GM06990 (cell line): ENCODE measurements at places on chromosomes 11 and 22.

- DNase-seq, result no peak
Measured at GRCh38 chr22:23834793-23835483, 3.9 kb downstream of the DERL3 start.

DNA sequence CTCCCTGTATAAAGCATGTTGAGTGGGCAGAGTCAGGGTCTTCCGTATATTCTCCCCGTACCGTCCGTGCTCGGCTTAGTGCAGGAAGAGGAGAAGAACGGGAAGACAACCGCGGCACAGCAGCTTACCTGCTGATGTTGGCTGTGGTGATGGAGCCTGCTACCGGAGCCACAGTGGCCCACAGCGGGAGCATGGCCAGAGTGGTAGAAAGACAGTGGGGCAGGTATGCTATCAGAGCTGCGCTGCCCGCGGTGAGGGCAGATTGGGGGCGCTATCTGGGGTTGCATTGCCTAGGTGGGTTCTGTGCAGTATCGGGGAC, 120.7 kb upstream of the VPREB1 start:
- no peak for DNase-seq

DNA sequence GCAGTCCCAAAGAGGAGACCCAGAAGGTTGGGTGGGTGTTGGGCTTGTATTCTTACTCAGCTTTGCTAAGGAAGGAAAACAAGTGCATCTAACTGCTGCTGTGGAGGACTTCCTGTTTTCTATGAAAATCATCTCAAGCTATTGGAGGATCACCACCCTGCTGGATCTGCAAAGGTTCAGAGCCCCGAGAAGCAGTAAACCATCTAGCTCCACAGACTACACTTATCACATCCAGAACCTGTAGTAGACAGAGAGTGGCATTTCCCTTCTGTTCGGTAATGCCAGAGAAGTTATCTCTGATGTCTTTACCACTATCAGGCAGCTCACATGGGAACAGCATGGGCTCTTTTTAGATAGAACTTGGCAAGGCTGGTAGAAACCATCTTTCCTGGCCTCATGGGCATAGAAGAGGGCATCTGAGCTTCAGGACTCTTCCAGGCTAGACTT, 21.7 kb downstream of the KCNJ1 start:
- no peak for DNase-seq

GRCh38 chr11:13145461-13145860, 132.1 kb upstream of the BMAL1 start:
- no peak for DNase-seq

DNA sequence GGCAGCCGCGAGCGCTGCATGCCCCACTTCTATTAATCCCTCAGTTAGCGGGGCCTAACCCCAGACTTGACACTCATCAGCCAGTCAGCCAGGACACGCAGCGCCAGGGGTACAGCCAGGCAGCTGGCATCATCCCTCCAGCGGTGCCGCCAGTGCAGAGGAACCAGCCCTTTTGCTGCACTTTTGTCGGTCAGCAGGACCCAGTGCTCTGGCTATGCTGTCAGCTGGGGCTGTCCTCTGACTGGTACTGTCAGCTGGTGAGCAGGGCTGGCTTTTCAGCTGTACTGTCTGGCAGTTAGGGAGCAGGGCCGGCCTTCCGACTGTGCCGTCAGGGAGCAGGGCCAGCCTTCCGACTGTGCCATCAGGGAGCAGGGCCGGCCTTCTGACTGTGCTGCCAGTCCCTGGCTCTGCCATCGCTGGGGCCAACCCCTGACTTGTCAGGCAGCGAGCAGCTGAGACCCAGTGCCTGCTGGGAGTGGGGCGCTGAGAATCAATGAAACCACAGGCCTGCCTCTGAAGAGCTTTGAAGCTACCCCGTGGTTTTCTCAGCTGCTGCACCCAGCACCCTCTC, 115.4 kb downstream of the KIAA1671 start:
- no peak for DNase-seq

DNA sequence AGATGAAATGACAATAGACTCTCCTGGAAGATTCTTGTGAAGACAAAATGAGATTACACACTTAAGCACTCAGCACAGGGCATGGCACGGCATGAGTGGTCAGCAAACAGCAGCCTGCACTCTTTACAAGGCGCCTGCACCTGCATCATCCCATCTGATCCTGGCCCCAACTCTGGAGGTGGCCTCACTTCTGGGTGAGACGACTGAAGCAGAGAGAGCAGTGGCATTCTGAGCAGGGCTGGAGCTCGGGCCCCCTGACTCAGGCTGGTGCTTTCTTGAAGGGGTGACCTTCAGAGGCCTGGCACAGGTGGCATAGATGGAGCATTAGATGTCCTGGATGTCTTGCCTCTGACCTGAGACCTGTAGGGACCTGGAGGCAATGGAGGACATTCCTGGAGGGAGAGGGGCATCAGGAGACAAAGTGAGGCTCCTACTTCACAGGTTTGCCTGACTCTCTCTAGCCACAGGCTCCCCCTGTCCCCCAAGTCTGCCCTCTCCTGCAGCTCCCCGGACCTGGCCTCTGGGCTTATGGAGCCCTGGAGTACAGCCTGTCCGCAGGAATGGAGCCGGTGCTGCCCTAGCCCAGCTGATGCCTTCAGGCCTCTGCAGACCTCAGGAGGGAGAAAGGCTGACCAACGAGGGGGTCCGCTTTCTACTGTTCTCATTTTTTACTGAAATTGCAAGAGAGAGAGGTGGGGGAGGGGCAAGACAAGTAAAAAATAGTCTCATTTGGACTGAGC, 65.5 kb upstream of the THY1 start:
- DNase-seq, result no peak

GRCh38 chr11:78420796-78421209, 3.2 kb upstream of the GAB2 start:
- DNase-seq, result peak; percentile 65

GRCh38 chr22:33405194-33405593, 347.0 kb upstream of the SYN3 start:
- no peak for DNase-seq

- no peak for DNase-seq
Measured at GRCh38 chr22:19808873-19809478, 45.7 kb downstream of the GNB1L start.

GRCh38 chr11:19984048-19984742, 176.1 kb downstream of the DBX1 start:
- DNase-seq, result no peak

DNA sequence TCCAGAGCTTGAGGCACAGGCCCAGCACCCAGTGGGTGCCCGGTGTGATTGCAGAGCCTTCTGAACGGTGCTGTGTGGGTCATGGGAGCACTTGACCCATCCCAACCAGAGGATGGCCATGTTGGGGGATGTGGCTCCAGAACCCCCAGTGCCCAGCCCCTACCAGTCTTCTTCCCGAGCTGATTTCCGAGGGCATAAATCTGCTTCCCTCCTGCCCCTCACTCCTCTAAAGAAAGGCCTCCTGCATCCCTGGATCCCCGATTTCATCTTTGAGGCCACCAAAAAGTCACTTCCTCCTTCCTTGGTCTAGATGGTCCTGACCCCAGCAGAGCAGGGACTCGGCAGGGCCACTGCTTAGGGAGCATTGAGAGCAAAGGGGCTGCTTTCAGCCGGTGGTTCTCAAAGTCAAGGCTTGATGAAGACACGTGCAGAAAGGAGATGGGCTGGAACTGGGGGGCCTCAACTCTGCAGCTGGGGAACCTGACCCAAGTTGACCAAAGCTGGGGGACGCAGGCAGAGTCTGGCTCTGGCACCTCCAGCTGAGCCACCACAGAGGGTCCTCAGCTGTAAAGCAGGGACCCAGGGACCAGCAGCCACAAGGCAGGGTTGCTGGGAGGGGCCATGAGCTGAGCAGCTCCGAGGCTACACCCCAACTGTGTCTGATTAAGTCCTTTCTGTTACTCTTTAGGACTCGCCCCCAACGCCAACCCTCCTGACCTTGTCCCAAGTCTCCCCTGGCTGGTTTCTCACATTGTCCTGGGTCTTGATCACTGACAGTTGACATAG, 56.6 kb downstream of the LINC01488 start:
- no peak for DNase-seq

- DNase-seq, result peak; percentile 51
Measured at GRCh38 chr11:46112961-46113607, 8.2 kb downstream of the PHF21A start.

GRCh38 chr11:59062602-59063529, 23.2 kb upstream of the GLYATL1B start:
- DNase-seq, result no peak

- DNase-seq, result no peak
Measured at GRCh38 chr11:20010156-20010850, 150.0 kb downstream of the DBX1 start.

GRCh38 chr11:3190600-3190999, 25.5 kb upstream of the OSBPL5 start:
- DNase-seq, result no peak

GRCh38 chr22:21942407-21943343, 10.0 kb downstream of the PPM1F start:
- no peak for DNase-seq

DNA sequence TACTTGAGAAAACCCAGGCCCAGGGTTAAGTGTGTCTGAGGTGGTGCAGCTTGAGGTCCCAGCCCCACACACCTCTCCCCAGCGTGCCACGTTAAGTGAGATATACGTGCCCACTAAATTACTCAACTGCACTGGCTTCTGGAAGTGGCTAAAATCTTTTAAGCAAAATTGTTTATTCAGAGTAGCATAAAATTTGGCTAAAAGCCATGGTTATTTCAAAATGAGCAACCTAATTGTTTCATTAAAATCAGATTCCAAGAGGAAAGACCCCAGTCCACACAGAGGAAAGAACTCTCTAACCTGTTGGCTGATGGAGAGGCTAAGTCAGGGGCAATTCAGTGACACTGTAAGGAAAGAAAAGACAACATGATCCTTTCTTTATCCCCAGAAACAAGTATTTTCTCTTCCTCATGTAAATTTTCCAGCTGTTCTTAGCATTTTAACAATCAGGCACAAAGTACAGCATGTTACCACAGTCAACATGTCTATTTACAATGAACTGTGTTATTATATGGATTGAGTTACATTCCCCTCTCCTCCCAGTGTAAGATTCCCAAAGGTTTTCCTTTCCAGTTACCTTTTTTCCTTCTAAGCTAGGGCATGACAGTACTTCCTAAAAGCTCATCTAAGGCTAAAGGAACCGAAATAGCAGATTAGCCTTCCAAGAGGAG, 26.6 kb downstream of the NUP50 start:
- DNase-seq, result no peak

GRCh38 chr11:29159552-29160465, 857.0 kb downstream of the KCNA4 start:
- no peak for DNase-seq

DNA sequence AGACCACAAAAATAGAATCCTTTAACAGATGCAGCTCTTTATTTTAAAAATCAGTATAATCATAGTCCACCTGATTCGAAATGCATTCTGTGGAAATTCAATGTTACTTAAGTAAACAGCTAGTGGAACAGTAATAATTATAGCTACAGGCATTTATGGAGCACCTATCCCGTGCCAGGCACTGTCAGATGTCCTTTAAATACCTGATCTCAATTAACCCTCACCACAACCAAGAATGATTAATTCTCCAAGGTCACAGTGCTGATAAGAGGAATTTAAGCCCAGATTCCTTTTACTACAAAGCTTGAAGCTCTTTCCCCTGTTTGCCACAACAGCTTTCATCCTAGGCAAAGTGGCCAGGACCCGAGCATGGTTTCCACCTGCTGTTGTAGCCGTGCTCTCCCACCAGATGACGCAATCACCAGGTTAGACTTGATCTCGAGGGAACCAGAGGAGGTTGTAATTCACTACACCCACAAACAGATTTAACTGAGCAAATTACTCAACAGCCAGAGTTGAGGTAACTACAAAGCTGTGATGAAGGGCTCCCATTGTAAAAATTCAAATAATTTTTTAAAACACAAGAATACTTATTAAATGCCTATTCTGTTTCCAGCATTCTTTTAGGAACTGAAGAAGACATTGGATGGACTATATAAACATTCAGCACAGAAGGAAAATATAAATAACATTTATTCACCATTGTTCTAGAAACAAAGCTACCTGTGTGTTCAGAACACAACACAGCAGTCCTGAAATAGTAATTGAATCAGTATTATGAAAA, 10.3 kb downstream of the PRDM10 start:
- DNase-seq, result no peak
